ENCODE measurements at places on chromosomes 12 and 14.

DNA sequence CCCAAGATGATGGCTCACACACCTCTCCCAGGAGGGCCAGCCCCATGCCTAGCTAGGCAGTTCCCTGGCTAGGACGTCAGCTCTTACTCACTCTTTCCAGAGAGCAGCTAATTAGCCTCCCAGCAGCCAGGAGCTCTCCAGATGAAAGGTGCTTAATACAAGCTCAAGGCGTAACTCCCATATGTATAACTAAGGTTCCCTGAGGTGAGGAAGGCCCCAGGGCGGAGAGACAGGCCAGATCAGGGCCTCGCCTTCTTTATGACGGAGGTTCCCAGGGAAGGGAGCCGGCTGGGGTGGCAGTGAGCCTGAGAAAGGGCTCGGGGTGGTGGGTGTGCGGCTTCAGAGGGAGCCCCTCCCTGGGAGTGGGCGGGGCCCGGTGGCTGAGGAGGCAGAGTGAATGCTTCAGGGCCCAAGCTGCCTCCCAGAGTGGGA, 26.4 kb upstream of the ZFP36L1 start:
- DNase-seq, result no peak

DNA sequence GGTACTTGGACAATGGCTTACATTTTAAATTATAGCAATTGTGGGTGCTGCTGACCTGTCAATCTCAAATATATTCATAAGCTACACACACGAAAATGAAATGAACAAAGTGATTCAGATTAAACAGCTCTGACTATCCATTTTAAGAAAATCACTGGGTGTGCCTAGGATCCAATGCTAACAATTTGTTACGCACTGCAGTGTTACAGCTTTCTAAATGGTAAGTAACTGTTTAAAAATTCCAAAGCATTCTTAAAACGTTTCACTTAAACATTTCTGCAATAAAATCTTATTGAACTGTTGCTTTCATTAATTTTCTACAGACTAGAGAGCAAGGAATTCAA, 18.9 kb downstream of the LMO3 start:
- DNase-seq, result no peak

DNA sequence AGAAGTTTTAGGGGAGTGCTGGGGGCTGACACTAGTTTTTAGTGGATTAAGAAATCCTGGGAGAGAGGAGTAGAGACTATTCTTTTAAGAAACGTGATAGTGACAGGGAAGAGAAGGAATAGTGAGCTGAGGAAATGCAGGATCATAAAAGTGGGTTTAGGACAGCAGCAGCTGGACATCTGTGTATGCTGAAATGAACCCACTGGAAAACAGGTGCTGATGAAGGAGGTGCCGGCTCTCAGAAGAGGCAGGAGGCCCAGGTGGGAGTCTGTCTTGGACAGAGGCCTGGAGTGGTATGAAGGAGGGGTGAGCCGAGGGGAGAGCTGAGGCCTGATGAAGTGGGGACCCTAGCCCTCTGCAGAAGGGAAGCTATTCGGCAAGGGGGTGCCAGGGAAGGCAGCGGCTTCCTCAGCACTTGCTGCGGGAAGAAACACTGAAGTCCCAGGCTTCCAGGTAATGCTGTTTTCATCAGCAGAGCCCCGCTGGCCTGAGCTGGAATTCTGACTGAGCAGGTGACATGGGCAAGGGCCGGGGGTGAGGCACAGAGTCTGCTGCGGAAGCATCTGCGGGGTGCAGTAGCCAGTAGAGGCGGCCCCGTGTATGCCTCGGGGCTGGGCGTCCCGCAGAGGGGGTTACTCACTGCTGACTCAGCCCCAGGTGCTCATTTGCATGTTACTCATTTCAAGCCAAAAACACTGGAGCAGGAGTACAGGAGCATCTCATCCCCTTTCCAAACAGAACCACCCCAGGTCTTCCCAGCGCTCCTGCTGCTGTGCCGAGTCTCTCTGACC, 89.7 kb downstream of the TMCC3 start:
- no peak for DNase-seq

- DNase-seq, result no peak
Measured at GRCh38 chr12:10121278-10121677, 8.7 kb downstream of the CLEC7A start.

DNA sequence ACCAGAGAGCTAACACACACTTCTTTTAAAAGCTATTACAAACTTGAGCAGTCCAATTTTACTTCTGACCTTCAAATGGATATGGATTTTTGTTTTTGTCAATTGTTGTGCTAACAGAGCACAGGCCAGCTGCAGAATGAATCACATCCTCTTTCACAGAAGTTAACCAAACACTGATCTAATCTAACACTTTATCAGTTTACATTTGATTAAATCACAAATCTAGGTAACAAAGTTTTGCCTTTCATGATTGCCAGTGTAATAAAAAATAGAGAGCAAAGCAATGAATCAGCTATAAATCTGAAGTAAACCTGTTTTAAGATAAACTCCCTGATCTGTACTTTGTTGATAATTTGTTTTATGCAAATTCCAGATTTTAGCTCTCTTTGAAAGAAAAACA, 273.1 kb upstream of the RGS6 start:
- DNase-seq, result no peak

DNA sequence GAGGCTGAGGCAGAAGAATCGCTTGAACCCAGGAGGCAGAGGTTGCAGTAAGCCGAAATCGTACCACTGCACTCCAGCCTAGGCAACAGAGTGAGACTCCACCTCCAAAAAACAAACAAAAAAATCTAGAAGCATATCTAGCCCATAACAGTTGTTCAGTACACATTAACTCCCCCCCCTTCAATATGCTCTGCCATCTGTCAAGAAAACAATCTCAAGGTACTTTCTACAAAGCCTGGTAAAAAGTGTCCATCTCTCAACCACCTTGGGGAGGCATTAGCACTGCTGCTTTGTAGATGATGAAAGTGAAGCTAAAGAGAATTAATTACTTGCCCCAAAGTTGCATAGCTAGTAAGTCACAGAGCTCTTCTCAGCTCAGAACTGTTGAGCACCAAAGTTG, 24.9 kb downstream of the LGALS3 start:
- peak; percentile 97 for DNase-seq

GRCh38 chr14:69882116-69882864, 3.1 kb downstream of the SMOC1 start:
- peak; percentile 10 for DNase-seq

- peak; percentile 55 for DNase-seq
Measured at GRCh38 chr14:91947475-91948184, at the start of gene FBLN5. TSS of gene FBLN5 (minus strand) at chr14:91947694. CDS start at chr14:91947229, 465 bp downstream.

- no peak for DNase-seq
Measured at GRCh38 chr12:131349397-131350127, 361.3 kb upstream of the SFSWAP start.

GRCh38 chr14:103763730-103764488, 48.3 kb downstream of the ZFYVE21 start:
- no peak for DNase-seq

All from NCI-H2171 treated with DMSO at 0.1 percent for 48 hours (cell line).